Hematopoietic multipotent progenitor cell treated with erythropoietin and hydrocortisone succinate and interleukin-3 and kit ligand, for 8 days (in vitro differentiated cells): ENCODE measurements at places on chromosomes 11 and 22.

- no peak for DNase-seq
Observed at GRCh38 chr22:25383278-25383820, 163.9 kb downstream of the CRYBB2 start.

- no peak for DNase-seq
Observed at GRCh38 chr11:18581825-18582224, 6.7 kb downstream of the UEVLD start.

- DNase-seq = peak; percentile 67
Observed at GRCh38 chr11:65014726-65015227, 817 bp downstream of the ARL2 start.

- no peak for DNase-seq
Observed at GRCh38 chr11:134349109-134349801, 17.5 kb downstream of the GLB1L2 start.

DNA sequence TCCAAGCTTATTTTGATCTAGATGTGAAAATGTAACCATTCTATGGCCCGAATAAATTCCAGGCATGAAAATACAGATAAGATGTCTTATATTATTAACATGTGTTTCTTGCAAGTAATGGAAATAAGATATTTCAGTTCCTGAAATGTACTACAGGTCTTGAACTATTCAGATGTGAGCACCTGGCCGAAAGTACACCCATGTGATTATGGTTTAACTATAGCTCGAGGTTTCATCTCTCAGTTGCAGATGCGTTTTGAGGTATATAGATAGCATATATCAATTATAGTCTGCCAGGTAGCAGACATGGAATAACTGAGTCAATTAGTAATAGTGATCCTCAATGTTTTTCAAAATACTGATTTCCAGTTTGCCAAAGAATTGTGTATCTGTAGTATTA is 68.3 kb downstream of the DDIAS start:
- DNase-seq = no peak

GRCh38 chr11:27404427-27404826 is 41.4 kb upstream of the CCDC34 start:
- no peak for DNase-seq

GRCh38 chr11:12001186-12001585 is 7.2 kb downstream of the DKK3 start:
- no peak for DNase-seq

DNA sequence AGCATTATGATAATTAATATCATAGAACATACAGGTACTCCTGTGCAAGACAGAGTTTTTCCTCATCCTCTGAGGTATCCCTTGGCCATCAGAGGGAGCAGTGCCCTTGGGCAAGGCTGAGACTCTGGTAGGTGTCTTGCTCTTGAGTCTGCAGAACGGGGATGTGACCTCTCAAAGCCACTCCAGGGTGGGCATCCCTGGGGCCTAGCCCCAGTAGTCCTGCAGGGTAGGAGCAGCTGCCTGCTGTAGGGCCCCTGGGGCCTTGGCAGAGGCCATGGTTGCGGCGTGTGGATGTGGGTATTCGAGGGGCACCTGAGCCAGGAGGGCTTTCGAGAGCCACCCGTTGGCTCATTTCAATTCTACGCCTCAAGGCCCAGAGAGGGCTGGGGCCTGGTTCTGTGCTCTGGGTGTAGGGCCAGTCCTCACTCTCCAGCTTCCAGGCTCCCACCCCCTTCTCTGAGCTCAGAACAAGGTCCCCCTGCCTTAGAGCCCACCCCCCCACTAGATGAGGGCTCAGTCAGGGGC is 7.7 kb upstream of the OMP start:
- DNase-seq = no peak

DNA sequence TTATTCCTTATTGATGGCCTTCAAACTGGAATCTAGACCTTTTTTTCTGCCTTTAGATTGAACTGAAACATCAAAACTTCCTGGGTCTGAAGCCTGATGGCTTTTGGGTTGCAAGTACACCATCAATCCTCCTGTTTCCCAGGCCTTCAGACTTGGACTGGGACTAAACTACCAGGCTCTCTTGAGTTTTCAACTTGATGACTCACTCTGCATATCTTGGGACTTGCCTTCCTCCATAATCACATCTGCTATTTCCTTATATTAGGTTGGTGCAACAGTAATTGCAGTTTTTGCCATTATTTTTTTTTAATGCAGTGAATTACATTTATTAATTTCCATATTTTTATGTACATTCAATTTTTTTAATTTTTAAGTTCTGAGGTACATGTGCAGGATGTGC is 7.0 kb downstream of the OR51B5 start:
- no peak for DNase-seq

DNA sequence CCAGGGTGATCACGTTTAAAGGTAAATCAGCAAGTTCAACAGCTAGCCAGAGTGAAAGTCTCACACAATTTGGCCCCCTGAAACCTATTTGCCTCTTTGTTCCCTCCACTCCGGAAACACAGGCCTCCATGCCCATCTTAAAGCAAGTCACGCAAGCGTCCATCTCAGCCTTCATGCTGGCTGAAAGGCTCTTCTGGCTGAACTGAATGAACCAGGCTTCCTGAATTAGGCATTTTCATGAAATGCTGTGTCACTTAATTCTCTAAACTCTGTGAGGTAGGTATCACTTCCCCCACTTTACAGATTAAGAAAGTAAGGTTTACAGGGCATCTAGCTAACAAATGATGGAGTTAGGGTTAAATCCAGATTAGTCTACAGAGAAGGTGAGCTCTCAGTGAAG is 1.4 kb downstream of the SLC25A17 start:
- no peak for DNase-seq

DNA sequence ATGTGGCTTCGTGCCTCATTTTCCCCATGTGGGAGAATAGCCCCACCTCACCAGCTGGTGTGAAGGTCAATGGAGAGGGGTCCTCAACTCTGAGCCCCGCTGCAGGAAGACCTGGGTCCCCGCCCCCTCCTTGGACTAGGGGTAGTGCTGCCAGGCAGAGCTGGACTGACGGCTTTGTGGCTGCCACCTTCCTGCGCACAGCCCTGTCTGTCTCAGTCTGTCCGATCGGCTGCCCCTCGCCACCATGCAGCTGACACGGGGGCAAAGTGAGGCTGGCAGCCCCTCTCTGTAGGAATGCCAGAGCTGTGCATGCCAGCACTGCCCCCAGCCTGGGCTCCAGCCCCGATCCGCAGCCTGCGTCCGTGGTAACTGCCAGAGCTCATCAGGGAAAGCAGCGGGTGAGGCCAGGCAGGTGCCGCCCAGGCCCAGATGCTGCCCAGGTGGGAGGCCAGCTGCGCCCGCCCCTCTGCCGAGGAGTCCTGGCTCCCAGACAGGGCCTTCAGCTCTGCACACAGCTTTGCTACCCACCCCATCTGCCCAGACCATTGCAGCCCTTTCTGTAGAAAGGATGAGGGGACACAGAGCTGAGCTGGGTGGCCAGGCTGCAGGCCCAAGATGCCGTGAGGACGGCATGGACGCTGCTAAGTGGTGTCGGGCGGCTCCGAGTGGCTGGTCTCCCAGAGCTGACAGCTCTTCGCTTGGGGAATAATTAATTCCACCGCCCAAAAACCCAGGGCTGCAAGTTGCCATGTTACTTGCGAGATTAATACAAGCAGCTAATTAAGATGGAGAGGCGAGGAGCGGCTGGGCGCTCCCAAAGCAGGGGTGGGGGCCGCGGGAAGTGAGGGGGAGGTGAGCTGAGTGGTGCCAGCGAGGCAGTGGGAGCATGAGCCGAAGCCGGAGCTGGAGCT is 19.5 kb upstream of the FLRT1 start:
- DNase-seq = no peak

DNA sequence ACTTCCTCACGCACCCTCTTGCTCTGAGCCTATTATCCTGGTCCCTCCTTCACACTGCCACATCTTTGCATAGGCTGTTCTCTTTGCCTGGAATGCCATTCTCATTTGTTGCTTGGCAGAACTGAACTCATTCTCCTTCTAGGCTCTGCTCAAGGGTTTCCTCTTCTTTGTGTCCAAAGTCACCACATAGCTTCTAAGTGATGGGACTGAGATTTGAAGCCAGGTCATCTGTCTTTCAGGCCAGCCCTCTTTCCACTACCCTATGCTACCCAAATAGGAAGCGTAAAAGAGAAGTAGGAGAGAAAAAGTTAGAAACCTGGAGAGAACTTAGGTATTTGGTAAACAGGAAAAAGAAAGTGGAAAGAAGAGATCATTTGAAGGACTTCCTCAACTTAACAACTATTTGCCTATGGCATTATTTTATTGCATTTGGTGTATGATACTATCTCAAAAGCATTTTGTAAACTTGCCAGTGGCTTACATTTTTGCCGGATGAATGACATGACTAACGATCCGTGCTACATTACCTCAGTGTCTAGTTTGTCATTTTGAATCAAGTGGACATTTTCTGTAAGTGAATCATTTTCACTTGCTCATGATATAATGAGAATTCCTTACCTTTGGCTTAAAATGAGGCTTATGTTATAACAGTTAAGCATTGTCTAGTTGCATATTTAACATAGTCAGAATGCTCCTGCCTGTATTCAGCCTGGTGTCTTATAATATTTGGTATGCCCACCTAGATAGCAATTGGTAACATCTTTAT is 18.5 kb downstream of the NF2 start:
- peak; percentile 50 for DNase-seq

DNA sequence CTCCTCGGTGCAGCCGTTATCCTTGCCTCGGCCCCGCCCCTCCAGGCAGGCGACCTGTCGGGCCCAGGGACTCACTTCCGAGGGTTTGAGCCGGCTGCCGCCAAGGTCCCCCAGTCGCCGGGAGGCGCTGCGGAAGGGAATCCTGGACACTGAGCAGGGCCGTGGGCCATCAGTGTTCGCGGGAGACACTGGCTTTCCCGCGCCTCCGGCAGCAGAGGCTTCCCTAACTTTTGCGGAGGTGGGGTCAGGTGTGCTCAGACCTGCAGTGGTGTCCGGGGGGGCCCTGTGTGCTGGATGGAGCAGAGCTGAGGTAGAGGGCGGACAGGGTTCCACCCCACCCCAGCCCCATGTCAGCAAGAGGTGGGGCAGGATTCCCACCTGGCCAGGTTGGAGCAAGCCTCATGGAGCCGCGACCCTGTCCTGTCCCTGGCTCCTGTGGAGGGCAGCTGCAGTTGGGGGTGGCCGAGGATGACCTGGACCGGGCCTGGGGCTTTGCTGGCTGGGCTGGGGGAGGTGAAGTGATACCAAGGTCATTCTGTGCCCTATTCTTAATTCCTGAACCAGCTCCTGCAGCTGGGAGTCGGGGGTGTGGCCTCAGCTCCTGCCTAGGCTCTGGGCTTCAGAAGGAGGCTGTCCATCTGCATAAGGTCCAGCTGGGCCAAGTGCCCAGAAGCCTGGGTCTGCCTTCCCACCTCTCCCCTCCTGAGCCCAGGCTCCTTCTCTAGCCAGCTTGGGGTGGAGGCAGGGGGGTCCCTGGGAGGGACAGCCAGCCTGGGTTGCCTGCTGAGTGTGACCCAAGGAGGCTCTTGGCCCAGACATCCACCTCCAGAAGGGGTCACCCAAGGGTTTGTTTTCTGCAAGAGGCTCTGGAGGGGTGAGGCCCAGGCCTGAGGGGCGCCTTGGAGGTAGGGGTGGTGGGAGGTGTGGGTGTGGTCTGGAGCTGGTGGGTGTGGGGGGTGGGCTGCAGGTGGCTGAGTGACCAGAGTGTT is 8.4 kb downstream of the TSPAN4 start:
- peak; percentile 46 for DNase-seq

GRCh38 chr11:25183411-25183810 is 686.6 kb downstream of the LUZP2 start:
- no peak for DNase-seq

- no peak for DNase-seq
Observed at GRCh38 chr11:50182486-50182885, 149.8 kb downstream of the OR4C45 start.

- DNase-seq = peak; percentile 71
Observed at GRCh38 chr11:94504689-94505293, 7.5 kb upstream of the C11orf97 start.

DNA sequence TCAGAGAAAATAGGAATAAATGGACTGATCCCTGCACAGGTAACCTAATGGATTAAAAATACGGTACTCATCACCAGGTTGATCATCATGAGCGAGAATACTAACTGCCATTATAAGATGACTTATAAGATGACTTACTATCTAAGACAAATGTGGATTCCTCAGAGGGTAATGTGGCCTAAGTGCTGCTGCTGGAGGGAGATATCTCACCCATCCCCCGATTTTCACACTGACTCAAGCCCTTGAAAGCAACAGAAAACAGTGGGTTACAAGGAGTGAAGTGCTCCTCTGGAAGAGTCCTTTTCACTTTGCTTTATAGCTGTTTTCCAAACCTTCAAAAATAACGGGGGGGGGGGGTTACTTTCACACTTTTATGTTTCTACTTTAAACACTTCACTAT is 920 bp downstream of the TMEM218 start:
- peak; percentile 65 for DNase-seq

DNA sequence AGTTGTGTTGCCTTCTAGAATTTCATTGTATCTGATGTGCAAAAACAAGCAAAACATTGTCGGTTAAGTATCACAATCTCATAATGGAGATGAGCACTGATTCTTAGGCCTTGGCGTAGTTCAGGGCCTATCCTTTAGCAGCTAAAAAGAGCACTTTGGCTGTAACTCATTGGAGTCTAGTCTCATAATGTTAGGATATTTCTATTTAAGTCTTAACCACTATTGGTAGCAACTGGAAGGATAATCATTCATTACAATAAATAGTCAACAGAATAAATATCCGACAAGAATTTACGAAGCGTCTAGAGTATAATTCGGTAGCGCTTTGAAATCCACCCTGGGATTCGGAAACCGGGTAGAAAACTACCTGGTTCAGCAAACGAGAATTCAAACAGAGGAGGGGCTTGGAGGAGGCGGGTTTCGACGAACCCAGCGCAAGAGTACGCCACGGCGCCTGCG is 461 bp upstream of the EED start:
- DNase-seq = no peak

- DNase-seq = peak; percentile 27
Observed at GRCh38 chr11:74288161-74288560, 23.3 kb downstream of the P4HA3 start.

DNA sequence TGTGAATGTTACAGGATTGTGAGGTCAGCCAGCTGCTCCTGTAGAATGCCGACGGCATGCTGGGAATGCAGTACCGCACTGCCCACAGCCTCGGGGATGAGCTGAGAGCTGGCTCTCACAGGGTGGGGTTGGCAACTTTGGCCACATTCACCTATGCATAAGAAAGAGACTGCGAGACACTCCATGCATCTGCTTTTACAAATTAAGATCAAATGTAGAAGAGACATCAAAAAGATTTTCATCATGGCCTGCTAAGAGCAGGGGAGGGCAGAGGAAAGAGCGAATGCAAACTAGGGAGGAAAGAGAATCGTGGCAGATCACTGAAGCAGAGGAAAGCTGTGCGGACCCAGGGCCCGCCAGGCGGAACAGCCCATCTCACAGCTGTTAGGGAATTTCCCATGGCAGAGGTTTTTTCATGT is 49.8 kb upstream of the SPATA19 start:
- no peak for DNase-seq

GRCh38 chr11:77113382-77114088 is 10.9 kb downstream of the OMP start:
- DNase-seq = peak; percentile 54

DNA sequence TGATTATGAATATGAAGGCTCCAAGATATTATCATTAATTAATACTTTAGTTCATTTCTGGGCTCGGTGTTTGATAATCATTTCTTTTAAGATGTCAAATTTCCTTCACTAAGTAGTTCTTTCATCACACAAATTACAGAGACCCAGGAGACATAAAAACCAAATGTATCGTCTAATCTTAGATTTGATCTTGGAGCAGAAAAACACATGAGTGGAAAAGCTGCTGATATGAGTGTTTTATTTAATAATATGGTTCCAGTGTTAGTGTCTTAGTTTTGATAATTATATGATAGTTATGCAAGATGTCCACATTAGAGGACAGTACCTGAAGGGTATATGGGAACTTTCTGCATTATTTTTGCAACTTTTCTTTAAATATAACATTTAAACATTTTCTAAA is 494.5 kb upstream of the RAG2 start:
- DNase-seq = no peak

GRCh38 chr11:31641477-31642062 is 132.0 kb downstream of the ELP4 start:
- DNase-seq = no peak
